ENCODE measurements at places on chromosomes 6 and 20.

DNA sequence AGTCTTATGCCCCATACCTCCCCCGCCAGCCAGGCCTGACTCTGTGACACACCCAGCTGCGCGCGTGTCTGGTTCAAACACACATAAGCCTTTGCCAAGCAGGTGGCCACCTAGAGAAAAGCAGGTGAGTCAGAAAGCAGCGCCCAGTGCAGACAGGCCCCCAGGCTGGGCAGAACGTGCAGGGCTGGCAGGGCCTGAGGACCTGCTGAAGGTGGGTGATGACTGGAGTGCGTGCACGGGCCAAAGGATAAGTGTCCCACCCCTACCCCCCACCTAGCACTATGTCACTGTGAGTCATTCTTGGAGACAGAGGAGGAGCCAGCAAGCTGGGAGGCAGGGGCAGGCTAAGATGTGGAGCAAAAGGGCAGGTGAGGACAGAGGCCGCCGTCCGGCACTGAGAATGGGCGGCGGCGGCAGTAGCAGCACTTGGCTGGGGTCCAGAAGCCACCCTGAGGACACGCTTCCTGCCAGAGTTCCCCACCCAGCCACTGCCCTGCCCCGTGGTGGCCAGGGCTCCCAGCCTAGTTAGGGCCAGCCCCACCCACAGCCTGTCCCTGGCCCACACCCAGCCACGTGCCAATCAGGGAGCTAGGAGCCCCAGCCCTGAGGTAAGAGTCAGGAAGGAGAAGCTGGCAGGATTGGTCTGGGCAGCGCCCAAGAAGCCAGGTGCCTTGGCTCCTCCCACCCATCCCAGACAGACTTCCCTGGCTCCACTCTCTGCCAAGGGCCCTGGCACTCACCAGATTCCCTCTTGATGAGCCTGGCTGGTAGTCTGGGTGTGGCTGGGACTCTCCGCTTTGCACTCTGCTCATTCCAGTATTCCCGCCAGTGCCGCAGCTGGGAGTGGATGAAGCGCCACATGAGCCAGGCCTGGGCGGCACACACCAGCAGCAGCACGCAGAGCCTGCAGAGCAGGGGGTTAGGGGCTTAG is 72.7 kb downstream of the TRAM2 start:
- peak; percentile 94 for DNase-seq

DNA sequence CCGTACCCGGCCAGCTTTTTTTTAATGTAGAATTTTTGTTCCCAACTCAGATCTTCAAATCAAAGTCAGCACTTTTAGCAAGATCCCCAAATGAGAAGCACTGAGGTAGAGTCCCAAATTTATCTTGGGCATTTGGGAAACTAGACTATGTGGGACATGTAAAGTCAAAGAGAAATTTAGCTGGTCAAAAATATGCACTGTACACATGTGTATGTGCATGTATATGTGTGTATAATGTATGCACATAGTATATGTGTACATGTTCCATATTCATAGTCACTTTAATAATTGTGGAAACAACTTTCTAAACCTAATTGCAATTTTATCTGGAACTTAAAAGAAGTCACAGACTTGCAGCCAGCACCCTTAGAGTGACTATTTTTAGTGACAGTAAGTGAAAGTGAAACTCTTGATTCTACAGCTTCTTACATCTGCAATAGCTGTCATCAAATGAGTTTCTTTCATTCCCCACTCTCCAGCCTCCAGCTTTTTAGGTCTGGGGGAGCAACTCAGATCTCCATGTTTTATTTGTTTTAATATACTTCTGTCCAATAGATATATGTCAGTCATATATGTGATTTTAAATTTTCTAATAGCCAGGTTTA is 53.6 kb downstream of the CDC40 start:
- DNase-seq = no peak

DNA sequence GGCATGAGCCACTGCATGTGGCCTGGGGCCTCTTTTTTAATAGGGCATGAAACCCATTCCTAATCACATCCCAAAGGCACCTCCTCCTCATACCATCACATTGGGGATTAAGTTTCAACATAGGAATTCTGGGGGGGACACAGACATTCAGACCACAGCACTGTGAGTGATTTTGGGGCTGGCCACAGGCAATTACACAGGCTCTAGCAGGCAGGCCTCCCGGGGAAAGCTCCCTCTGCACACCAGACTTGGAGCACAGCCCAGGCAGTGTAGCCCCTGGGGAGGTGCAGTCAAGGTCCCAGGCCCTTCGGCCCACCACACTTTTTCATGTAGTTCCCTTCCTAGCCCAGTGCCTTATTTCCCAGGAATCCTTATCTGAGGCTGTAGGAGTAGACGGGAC is 5.5 kb downstream of the SFT2D1 start:
- DNase-seq = no peak

- DNase-seq = no peak
Measured at GRCh38 chr6:7184502-7184901, 76.7 kb downstream of the RREB1 start.

- DNase-seq = no peak
Measured at GRCh38 chr6:32182555-32182981, 1.5 kb downstream of the AGER start.

- DNase-seq = no peak
Measured at GRCh38 chr6:142047934-142048592, 84.7 kb upstream of the GJE1 start.

GRCh38 chr6:150478656-150479545 is 110.1 kb downstream of the IYD start:
- DNase-seq = no peak

GRCh38 chr6:80923816-80924215 is 817.3 kb downstream of the BCKDHB start:
- DNase-seq = no peak

GRCh38 chr6:108156180-108156937 is 9.5 kb upstream of the NR2E1 start:
- no peak for DNase-seq

DNA sequence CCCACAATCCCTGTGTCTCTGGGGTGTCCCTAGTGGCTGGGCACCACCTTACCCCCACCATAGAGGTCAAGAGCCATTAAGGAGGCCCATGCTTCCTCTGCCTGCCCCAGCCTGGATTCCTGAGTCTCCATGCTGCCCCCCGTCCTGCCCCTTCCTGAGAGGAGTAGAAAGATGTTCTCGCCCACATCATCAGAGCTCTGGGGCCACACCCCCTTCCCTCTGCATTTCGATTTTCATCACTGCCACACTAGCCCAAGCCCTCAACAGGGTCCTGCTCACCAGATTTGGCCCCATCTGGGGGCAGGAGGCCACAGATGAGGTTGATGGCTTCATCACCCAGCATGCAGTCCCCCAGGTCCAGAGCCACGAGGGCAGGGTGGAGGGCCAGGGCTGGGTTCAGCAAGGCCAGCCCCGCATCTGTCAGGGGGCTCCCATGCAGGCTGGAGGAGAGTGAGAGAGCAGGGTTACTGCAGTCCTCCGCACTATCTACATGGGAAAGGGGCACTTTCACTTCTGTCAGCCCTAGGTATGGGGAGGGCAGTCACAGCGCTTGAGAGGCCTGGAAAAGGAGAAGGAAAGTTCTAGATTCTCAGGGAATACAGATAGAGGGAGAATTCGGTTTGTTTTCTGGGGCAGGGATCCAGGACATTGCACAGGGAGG is 1.5 kb downstream of the LRRC73 start:
- no peak for DNase-seq

GRCh38 chr20:13486694-13487093 is 152.0 kb downstream of the TASP1 start:
- no peak for DNase-seq

DNA sequence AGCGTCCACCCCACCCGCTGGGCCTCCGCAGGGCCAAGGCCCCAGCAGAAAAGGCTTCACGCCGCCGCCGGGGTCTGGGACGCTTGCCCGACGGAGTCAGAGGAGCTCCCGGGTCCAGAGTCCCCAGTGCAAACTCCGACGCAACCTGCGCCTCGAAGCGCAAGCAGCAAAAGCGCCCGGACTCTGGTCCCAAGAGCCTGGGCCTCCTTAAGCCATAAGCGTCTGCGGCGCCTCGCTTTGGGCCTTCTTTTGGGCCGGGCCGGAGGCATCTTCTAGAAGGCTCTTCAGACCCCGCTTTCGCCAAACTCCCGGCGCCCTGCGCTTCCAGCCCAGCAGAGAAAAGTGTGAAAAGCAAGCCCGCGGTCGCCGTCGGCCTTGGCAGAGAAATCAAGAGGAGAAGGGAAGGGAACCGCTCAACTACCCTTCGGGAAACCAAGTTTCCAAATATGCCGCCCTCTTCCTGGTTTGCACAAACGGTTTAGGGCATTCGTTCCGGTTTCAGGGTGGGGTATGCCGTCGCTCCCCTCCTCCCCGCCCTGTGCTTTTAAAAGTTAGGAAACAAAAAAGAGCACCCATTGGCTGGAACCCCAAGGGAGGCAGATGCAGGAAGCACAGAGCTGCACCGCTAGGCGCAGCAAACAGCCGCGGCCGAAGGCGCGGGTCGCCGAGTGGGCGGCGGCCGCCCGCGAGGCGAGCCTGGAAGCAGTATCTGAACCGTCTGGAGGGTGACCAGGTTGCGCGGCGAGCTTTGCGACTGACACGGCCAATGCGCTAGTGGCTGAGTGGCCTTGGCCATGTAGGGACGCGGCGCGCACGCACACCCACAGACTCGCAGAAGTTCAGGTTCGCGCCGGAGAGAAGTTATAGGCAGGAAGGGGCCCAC is 1.2 kb downstream of the TBX18 start:
- DNase-seq = peak; percentile 76

DNA sequence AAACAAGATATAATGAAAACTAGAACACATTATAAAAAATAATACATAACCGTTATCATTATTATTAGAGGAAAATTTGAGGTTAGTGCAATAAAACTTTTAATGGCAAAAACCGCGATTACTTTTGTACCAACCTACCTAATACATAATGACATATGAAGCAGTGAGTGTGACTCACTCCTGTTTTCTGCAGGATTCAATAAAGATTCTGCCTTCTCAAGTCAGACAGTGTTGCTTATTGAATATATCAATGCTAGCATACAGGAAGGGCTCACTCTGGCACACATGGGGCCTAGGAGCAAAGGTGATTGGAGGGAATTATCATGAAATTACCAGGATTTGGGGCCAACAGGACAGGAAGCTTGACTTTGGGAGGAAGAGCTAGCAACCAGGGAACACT is 230.8 kb upstream of the CEP162 start:
- DNase-seq = no peak

DNA sequence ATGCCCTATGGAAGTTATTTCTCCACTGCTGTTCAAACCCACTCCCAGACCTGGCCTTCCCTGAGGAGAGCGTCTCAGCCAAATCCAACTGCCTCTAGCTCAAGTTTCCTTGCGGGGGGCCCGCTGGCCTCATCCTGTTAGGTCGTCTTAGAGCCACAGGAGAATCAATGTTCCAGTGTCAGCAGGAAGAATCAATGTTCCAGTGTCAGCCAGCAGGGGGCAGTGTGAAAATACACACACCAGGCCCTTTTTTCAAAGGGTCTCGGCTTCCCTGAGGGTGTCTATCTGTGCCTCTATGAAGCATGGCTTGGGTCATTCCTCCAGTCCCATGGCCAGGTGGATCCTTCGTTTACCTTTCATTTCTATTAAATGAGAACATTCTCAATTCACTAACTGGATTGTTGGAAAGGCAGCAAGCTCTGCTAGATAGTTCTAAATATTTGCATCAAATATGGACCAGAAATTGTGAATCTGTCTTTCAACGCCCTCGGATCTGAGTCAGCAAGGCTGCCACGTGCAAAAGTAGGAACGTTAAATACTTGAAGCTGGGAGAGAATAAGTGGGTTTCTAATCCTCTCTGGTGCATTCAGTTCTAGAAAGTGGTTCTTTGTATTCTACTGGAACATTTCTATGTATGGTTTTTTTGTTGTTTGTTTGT is 19.2 kb downstream of the PRND start:
- DNase-seq = peak; percentile 77
